ENCODE measurements at places on chromosomes 16 and 17. TPM values are rescaled to one million over a fixed set of nuclear protein-coding genes. Genes with fewer than 3 reads are reported as not detected.

DNA sequence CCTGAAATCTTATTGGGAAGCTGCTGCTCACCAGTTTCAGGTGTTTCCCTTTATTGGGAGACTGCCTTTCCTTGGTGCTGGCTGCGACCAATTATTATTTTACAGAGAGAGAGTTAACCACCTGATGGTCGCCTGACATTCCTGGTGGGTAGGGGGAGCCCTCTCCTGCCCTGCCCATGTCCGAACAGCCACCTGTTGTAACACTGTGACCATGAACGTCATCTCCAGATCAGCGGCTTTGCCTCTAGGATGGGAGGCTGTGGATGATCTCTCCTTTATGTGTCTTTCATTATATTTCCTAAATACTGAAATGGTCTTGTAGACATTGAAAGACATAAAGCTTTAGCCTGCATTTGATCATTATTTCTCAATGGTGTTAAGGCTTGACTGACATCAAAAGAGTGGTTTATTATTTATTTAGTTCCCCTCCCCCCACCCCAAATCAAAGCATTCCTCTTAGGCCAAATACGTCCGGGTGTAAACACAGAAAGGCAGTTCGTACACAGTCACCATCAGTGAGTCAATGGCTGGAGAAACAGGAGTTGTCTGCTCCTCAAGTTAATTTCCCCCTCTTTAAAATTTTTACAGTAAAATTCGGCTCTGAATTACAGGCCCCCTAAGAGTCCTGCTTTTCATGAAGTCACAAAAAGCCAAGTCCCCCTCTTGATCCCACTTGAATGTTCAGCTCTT lies 57.8 kb upstream of the CACNG5 start:
- no peak for DNase-seq

DNA sequence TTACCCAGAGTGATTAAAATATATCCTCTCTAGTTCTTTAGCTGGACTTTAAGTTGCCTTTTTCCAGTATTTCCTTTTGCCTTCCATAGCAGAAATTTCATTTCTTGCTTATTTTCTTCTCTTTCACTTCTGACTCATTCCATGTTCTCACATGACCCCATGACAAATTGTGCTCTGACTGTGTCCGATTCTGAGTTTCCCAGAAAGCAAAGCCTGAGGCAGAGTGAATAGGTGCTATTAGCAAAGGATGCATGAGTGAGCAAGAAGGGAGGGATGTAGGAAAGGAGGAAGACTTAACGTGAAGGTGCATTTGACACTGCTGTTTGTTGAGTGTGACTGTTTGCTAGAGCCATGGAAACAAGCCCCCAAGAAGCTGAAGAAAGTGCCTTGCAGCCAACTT lies 82.6 kb upstream of the CNTNAP4 start:
- DNase-seq = no peak

DNA sequence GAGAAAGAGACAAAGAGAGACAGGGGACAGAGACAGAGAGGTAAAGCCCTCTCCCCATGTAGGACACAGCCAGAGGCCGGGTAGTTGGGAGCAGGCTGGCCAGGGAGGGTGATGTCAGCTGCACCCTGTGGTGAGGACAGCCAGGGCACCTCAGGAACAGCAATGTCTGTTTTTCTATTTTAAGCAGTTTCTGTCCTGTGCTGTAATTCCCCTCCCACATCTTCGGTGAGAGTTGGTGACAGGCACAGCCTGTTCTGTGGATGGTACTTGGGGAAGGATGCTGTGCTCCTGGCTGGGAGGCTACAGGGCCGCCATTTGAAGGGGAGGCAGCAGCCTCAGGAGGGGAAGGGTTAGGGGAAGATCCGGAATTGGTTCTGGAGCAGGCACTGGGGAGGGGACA lies 163.5 kb downstream of the SDK2 start:
- peak; percentile 74 for DNase-seq

DNA sequence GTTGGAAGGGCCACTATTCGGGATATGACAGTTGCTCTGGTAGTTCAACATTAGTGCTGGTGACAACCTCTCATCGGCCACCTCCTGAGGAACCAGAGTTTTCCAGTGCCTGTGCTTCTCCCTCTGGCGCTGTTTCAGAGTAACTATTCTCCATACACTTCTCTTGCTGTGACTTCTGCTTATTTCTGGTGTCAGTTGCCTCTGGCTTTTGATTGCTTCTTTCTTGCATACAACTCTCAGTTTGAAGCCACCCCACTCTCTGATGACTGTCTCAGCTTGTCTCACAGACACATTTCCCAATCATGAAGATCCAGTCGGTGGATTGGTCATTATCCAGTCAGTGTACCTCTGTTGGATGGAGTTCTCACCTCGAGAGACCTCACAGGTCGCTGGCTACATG lies 3.4 kb upstream of the TM4SF5 start:
- no peak for DNase-seq

DNA sequence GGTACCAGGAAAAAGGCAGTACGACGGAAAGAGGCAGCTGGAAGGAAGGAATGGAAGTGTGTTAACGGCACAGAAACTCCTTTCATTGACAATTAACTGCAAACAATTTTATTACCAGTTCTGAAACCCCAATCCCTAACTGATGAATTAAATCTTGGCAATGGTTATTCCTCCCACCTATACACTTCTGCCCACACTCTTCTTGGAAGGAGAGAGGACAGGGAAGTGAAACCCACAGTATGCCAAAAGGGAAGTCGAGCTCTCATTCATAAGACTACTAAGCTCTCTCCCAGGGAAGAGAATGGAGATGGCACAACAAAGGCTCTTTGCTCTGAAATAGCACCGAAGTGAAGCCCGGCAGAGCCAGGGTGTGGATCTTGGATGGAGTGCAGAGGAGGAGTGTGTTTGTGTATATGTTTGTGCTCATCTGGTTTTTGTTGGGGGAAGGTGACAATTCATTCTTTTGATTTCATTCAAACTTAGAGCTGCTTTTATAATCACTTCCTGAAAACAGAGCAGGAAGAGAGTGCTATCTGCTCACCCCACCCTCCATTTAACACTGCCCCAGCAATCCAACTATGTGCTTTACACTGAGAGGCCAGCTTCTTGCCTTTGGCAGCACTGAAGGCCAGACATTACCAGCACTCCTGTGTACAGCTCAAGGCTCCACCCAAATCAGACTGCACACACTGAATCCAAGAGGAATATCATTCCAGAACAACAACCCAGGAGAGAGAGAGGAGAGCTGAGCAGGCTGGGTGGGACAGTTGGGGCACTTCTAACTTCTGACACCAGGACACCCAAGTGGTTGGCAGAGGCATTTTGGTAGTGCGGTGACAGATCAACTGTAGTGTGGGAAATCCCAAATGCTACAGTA lies 68.7 kb downstream of the HIC1 start:
- peak; percentile 38 for DNase-seq

GRCh38 chr17:2455956-2456355 lies 55.1 kb upstream of the MNT start:
- DNase-seq = no peak

GRCh38 chr16:64991001-64991400 lies 130.9 kb downstream of the CDH11 start:
- peak; percentile 30 for DNase-seq

- DNase-seq = no peak
Measured at GRCh38 chr16:17304491-17305119, 166.2 kb downstream of the XYLT1 start.

- no peak for DNase-seq
Measured at GRCh38 chr17:5247621-5248020, 13.0 kb upstream of the SCIMP start.

NKIRAS2 gene
- 47.9 TPM for total RNA-seq

Data from right cardiac atrium (tissue), 5 donors.